ENCODE measurements at places on chromosomes 16 and 17. TPM values are rescaled to one million over a fixed set of nuclear protein-coding genes. Genes with fewer than 3 reads are reported as not detected.
A peak's percentile ranks its signal among the peaks of the same experiment; 100 is the strongest.

DNA sequence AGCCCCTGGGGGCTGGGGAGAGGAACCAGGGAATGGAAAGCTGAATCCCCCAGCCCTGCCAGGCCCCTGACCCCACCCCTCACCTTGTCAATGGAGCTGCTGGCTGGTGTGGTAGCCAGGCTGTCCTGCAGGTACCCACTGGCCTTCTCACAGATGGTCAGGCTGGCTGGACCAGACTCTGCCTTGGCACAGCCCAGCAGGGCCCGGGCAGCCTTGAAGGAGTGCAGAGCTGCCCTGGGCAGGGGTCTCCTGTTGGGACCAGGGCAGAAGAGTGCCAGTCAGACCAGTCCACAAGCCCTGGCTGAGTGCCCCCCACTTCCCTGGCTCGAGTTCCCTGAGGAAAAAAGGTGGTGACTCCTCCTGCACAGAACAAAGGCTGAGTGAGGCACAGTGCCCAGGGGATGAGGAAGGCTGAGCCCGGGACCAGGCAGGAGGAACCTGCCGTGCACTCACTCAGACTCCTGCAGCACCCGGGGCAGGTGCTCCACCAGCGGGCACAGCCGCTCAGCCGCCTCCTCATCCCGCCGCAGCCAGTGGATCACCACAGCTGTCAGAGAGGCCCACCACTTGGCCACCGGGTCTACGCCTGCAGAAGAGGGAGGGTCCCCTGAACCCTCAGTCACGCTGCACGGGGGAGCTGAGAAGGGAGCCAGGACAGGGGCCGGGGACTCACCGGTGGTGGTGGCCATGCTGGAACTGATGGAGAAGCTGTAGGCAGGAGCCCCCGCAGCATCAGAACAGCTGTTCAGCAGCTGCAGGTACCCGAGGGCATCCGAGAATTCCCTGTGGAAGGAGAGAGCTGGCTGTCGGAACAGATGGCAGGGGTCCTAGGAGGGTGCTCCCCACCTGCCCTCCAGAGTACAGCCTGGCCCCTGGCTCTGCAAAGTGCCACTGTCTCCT lies 22.4 kb downstream of the SREBF1 start:
- no peak for DNase-seq
- H3K4me1 ChIP-seq: peaks cover 24% of the 10 kb centered on the region
- H3K4me3 ChIP-seq: peak overlapping the region; percentile 61
- peaks cover 36% of the 10 kb centered on the region for H3K27me3 ChIP-seq

- no peak overlapping the region for H3K27ac ChIP-seq
- H3K4me3 ChIP-seq: no peak overlapping the region
- DNase-seq: no peak
- peaks cover 3% of the 10 kb centered on the region for H3K4me1 ChIP-seq
- H3K27me3 ChIP-seq: peaks cover 4% of the 10 kb centered on the region
Observed at GRCh38 chr16:88599092-88599733, 29.0 kb downstream of the ZC3H18 start.

GRCh38 chr16:84307209-84307954 lies 12.7 kb downstream of the WFDC1 start:
- H3K27me3 ChIP-seq: peaks cover 7% of the 10 kb centered on the region
- peak overlapping the region; percentile 65 for H3K27ac ChIP-seq
- no peak for DNase-seq
- H3K4me3 ChIP-seq: peak overlapping the region; percentile 32
- H3K4me1 ChIP-seq: peaks cover 18% of the 10 kb centered on the region
- H3K36me3 ChIP-seq: no peaks in the 10 kb centered on the region

- peaks cover 34% of the 10 kb centered on the region for H3K27me3 ChIP-seq
- no peak overlapping the region for H3K4me3 ChIP-seq
- H3K4me1 ChIP-seq: peaks cover 28% of the 10 kb centered on the region
- H3K27ac ChIP-seq: no peak overlapping the region
- DNase-seq: no peak
- H3K36me3 ChIP-seq: no peaks in the 10 kb centered on the region
Observed at GRCh38 chr17:79248843-79249493, 174.3 kb downstream of the ENGASE start.

Gene ADAT1
- 80.1 TPM for total RNA-seq

DNA sequence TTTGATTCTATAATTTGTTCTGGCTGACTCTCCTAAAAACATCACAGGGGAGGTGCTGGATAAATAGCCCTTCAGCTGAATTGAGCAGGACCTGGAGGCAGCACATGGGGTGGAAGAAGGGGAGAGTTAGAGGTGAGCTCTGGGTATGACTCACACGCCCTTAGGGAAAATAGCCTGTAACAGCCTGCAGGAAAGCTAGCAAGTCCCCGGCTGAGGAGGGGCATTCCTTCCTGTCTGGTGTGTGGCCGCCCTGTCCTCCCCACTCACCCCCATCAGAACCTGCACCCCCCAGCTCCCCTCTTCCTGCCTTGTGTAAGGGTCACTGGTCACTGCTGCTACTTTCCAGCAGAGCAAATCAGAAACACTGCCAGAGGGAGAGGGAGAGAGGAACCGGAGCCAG lies 187.4 kb downstream of the C16orf95 start:
- no peak overlapping the region for H3K27ac ChIP-seq
- peaks cover 16% of the 10 kb centered on the region for H3K36me3 ChIP-seq
- H3K4me3 ChIP-seq: no peak overlapping the region
- peaks cover 3% of the 10 kb centered on the region for H3K27me3 ChIP-seq

Data from glutamatergic neuron (in vitro differentiated cells).